Cerebellar cortex (tissue), 1 donor: ENCODE measurements at places on chromosomes 7 and 10.

DNA sequence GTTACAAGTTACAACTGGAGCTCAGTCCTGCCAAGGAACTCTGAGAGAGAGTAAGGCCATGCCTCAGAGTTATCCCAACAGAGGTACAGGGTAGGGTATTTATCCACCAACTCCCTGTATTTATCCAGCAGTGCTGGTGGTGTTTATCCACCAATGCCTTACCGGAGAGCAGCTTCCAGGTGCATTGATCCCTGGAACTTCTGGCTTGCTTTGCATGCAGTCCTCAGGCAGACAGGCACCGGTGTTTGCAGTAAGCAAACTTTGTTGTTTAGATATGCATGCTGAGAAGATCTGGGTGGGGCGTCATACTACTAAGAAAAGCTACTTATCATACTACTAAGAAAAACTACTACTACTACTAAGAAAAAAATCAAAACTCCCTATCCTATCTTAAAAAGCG, 92.4 kb downstream of the CYP26A1 start:
- DNase-seq, result no peak

DNA sequence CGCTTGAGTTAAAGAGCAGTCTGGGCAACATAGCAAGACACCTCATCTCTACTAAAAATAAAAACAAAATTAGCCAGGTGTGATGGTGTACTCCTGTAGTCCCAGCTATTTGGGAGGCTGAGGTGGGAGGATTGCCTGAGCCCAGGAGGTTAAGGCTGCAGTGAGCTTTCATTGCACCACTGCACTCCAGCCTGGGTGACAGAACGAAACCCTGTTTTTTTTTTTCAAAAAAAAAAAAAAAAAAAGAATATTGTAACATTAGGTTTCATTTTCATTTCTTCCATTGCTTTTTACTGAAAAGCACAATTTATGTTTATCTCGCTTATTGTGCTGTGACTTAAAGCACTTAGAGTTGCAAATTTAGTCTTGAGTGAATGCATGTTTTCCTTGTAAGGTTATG, 80.0 kb downstream of the MLLT10 start:
- no peak for DNase-seq

GRCh38 chr7:30862995-30863705, 48.5 kb upstream of the AQP1 start:
- peak; percentile 61 for DNase-seq

GRCh38 chr10:101829561-101830315, 11.5 kb upstream of the OGA start:
- no peak for DNase-seq

- no peak for DNase-seq
These were observed 66.6 kb downstream of the PRKCQ start for GRCh38 chr10:6513476-6513875.

GRCh38 chr10:112389271-112389822, 15.4 kb downstream of the ACSL5 start:
- no peak for DNase-seq
